ENCODE measurements at places on chromosomes 7 and 10.

GRCh38 chr10:103991393-103992128 lies 24.6 kb downstream of the SLK start:
- no peaks in the 10 kb centered on the region for H3K4me1 ChIP-seq
- H3K4me3 ChIP-seq = no peak overlapping the region
- H3K36me3 ChIP-seq = peaks cover 16% of the 10 kb centered on the region
- no peak for DNase-seq
- no peaks in the 10 kb centered on the region for H3K27me3 ChIP-seq

- DNase-seq = no peak
- H3K27ac ChIP-seq = no peak overlapping the region
- H3K4me1 ChIP-seq = peaks cover 6% of the 10 kb centered on the region
- H3K36me3 ChIP-seq = no peaks in the 10 kb centered on the region
Observed at GRCh38 chr10:76415554-76415953, 984.1 kb downstream of the LRMDA start.

- no peak for DNase-seq
- no peaks in the 10 kb centered on the region for H3K4me1 ChIP-seq
- H3K4me3 ChIP-seq = no peak overlapping the region
Observed at GRCh38 chr7:12119620-12120303, 91.3 kb upstream of the TMEM106B start.

DNA sequence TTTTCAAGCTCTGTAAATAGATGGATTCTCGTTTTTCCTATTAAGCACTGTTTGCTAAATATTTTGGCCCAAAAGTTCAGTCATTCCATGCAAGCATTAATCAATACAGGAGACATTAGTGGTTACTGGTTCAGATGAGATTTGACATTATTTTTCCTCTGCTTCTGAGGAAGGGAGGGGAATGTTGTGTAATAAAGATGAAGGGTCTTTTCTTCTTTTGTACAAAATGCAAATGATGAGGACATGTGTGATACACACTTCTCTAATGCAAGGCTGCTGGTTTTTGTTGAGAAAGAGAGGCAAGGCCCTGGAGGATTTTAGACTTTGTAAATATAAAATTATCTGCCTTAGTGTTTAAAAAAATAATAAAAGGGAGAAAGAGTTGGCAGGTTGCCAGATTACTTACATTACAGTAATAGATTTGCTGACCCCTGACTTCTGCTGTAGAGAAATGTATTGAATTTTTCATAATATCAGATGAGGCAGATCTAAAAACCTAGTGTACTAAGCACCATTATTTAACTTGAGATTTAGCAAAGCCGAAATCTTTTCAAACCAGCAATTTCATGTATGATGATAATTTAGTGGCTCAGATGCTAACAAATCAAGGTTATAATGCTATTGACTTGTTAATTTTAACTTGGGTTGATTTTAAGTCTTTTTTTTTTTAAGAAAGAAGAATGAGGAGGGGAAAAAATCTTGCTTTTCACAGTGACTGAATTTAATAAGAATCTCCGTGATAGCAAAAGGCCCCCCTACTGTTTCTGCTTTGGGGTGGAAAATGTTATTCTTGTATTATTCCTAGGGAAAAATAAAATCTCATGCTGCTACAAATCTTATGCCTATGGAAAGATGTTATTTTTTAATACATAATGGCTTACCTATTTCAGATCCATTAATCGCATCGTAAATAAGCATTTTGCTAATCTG lies 180.1 kb downstream of the ARID5B start:
- H3K4me3 ChIP-seq = peak overlapping the region; percentile 21
- H3K4me1 ChIP-seq = peaks cover 66% of the 10 kb centered on the region
- peak overlapping the region; percentile 88 for H3K27ac ChIP-seq
- H3K36me3 ChIP-seq = peaks cover 22% of the 10 kb centered on the region

DNA sequence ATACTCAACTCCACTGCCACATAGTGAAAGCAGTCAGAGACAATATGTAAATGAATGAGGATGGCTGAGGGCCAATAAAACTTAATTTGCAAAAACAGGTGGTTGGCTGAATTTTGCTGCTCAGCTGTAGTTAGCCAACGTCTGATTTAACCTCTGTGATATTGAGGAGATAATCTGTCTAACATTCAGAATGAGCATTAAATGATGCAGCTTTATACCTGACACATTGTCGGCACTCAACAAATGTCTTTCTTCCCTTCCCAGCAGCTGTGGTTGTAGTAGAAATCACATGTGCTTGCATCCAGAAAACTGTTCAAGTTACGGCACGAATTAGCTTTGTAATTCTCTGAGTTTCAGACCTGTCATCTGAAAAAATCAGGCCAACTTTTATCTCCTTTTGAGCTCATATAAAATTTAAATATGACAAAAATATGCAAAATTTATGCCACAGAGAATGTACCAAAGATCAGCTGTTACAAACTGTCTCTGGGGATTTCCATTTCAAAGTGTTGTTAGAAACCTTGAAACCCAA lies 1239.7 kb downstream of the GATA3 start:
- no peaks in the 10 kb centered on the region for H3K27me3 ChIP-seq
- no peak overlapping the region for H3K4me3 ChIP-seq
- H3K27ac ChIP-seq = no peak overlapping the region
- H3K36me3 ChIP-seq = no peaks in the 10 kb centered on the region
- no peak for DNase-seq
- no peaks in the 10 kb centered on the region for H3K4me1 ChIP-seq

DNA sequence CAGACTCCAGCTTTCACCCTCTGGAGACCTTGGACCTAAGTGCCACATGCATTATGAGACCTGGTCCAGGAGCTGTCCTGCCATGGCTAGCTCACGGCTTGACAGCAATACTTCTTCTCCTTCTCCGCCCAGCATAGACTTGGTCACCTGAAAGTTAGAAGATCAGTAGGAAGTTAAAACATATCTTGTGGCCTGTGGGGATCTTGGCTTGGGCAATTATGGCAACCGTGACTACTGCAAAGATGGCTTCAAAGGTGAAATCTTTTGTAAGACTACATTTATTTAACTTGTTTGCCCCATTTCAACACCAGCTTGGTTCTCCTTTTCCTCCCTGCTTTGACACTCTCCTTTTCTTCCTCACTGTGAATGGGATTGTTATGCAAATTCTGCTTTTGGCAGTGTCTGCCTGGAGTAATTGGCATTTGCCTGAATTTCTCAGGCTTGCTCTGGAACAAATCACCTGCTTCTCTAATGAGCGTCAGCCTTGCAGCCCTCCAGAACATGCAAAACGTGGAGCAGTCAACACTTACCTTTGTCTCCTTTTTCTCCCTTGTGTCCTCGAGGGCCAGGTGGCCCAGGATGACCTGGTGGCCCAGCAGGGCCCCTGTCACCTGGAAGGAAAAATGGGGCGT lies 53.4 kb downstream of the COL17A1 start:
- H3K4me1 ChIP-seq = peaks cover 6% of the 10 kb centered on the region
- H3K27ac ChIP-seq = no peak overlapping the region
- DNase-seq = no peak
- peaks cover 37% of the 10 kb centered on the region for H3K36me3 ChIP-seq
- no peaks in the 10 kb centered on the region for H3K27me3 ChIP-seq

GRCh38 chr7:48130658-48131108 lies 40.6 kb upstream of the ABCA13 start:
- H3K27me3 ChIP-seq = peaks cover 3% of the 10 kb centered on the region
- H3K4me3 ChIP-seq = no peak overlapping the region
- no peak overlapping the region for H3K27ac ChIP-seq
- H3K4me1 ChIP-seq = no peaks in the 10 kb centered on the region
- H3K36me3 ChIP-seq = no peaks in the 10 kb centered on the region
- DNase-seq = no peak

DNA sequence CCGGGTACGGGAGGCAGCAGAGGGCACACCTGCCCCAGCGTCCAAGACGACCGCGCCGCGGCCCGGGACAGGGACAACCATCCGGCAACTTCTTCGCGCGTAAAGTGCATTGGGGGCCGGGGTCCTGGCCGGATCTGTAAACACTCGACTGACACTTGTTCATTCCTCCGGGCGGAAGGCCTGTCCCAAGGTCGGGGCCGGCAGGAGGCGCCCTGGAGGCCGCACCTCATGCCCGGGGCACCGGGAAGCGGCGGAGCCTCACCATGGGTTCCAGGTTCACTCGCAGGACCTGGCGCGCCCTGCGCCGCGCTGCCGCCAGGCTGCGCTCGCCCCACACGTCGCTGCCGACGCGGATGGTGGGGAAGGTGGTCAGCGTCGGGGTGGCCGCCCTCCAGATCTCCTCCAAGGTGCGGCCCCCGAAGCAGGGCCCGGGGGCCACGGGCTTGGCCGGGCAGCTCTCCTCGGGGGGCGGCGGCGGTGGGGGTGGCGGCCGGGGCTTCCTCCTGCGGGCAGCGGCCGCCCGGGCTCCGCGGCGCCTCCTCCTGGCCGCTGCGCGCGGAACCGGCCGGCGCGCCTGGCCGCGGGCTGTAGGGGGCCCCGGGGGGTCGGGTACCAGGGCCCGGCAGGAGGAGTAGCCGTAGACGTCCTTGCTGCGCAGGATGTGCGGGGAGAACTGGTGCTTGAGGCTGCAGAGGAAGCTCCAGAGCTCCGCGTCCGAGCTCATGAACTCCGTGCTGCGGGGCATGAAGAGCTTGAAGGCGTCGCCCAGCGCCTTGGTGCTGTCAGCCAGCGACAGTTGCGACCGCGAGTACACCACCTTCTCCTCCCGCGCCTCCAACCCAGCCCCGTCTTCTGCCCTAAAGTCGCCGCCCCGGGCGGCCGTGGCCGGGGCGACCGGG lies 746 bp downstream of the CCDC71L start:
- H3K36me3 ChIP-seq = no peaks in the 10 kb centered on the region
- DNase-seq = peak; percentile 87
- H3K4me3 ChIP-seq = peak overlapping the region; percentile 86
- peak overlapping the region; percentile 95 for H3K27ac ChIP-seq
- H3K27me3 ChIP-seq = no peaks in the 10 kb centered on the region

GRCh38 chr7:119197172-119197876 lies 972.8 kb downstream of the ANKRD7 start:
- H3K27me3 ChIP-seq = no peaks in the 10 kb centered on the region
- H3K27ac ChIP-seq = no peak overlapping the region
- DNase-seq = no peak
- H3K4me3 ChIP-seq = no peak overlapping the region

DNA sequence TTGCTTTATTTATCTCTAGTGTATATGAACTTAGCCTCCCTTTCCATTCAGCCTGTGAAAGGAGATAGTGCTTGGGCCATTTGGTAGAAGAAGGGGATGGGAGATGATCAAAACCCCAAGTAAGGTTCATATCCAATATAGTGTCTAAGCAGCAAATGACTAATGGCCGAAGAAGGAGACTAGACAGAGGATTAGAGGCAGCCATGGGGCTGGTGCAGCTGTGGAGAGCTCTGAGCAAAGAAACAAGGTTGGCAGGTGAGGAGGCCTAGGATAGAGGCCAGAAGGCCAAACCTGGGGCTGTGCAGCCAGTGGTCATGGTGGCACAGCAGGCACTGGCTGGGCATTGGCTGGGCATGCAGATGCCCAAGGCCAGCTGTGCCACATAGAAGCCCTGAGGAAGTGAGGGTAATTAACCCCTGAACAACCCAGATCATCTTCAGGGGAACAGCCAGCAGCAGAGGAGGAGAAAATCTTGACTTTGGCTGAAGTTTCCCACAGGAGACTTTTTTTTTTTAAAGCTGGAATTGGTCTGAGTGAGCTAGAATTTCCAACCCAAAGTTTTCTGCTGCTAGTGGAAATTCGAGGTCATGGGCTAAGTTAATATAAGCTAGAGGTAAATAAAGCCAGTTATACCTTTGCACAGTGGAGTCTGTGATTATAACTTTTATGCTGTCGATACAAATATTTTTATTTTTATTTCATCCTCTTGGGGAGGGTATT lies 10.3 kb upstream of the CPA1 start:
- no peaks in the 10 kb centered on the region for H3K27me3 ChIP-seq
- no peak overlapping the region for H3K4me3 ChIP-seq
- H3K27ac ChIP-seq = no peak overlapping the region
- peaks cover 58% of the 10 kb centered on the region for H3K4me1 ChIP-seq

- peaks cover 5% of the 10 kb centered on the region for H3K4me1 ChIP-seq
- no peaks in the 10 kb centered on the region for H3K36me3 ChIP-seq
- no peak overlapping the region for H3K27ac ChIP-seq
- DNase-seq = no peak
Observed at GRCh38 chr10:43960477-43960876, 311.8 kb upstream of the ZNF32 start.

- H3K4me3 ChIP-seq = no peak overlapping the region
- no peaks in the 10 kb centered on the region for H3K36me3 ChIP-seq
- H3K27me3 ChIP-seq = no peaks in the 10 kb centered on the region
- H3K4me1 ChIP-seq = no peaks in the 10 kb centered on the region
- no peak for DNase-seq
- H3K27ac ChIP-seq = no peak overlapping the region
Observed at GRCh38 chr10:17764142-17764541, 12.1 kb downstream of the TMEM236 start.

GRCh38 chr10:61001731-61002122 lies 57.7 kb upstream of the RHOBTB1 start:
- H3K36me3 ChIP-seq = no peaks in the 10 kb centered on the region
- DNase-seq = no peak
- H3K4me3 ChIP-seq = peak overlapping the region; percentile 59

- H3K27me3 ChIP-seq = no peaks in the 10 kb centered on the region
- no peak overlapping the region for H3K4me3 ChIP-seq
- H3K27ac ChIP-seq = peak overlapping the region; percentile 31
- peaks cover 15% of the 10 kb centered on the region for H3K4me1 ChIP-seq
- DNase-seq = no peak
Observed at GRCh38 chr7:18901351-18901750, 216.1 kb downstream of the TWIST1 start.

GRCh38 chr7:129874722-129875121 lies 78.0 kb downstream of the UBE2H start:
- H3K4me1 ChIP-seq = peaks cover 41% of the 10 kb centered on the region
- no peaks in the 10 kb centered on the region for H3K27me3 ChIP-seq
- H3K4me3 ChIP-seq = no peak overlapping the region
- no peak overlapping the region for H3K27ac ChIP-seq

- no peak overlapping the region for H3K4me3 ChIP-seq
- peaks cover 16% of the 10 kb centered on the region for H3K36me3 ChIP-seq
- no peaks in the 10 kb centered on the region for H3K4me1 ChIP-seq
- no peak for DNase-seq
Observed at GRCh38 chr7:56023500-56023899, 27.7 kb downstream of the PSPH start.

DNA sequence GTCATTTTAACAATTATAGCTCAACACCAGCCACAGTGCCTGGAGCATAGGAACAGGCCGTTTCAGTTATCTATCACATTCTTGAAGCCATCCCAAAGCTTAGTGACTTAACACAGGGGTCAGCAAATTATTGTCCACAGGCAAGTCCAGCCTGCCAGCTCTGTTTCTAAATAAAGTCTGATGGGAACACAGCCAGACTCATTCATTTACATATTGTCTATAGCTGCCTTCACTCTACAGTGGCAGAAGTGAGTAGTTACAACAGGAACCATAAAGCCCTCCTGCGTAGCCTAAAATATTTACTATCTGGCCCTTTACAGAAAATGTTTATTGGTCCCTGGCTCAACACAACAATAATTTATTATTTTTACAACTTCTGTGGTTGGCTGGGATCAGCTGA lies 407.5 kb upstream of the AUTS2 start:
- no peak overlapping the region for H3K27ac ChIP-seq
- H3K27me3 ChIP-seq = no peaks in the 10 kb centered on the region
- H3K36me3 ChIP-seq = no peaks in the 10 kb centered on the region
- H3K4me1 ChIP-seq = no peaks in the 10 kb centered on the region
- H3K4me3 ChIP-seq = no peak overlapping the region
